HTR-8/SVneo (cell line): ENCODE measurements at places on chromosomes 11 and 22.

GRCh38 chr11:66967670-66968425 is 7.3 kb upstream of the C11orf86 start:
- no peak for DNase-seq

DNA sequence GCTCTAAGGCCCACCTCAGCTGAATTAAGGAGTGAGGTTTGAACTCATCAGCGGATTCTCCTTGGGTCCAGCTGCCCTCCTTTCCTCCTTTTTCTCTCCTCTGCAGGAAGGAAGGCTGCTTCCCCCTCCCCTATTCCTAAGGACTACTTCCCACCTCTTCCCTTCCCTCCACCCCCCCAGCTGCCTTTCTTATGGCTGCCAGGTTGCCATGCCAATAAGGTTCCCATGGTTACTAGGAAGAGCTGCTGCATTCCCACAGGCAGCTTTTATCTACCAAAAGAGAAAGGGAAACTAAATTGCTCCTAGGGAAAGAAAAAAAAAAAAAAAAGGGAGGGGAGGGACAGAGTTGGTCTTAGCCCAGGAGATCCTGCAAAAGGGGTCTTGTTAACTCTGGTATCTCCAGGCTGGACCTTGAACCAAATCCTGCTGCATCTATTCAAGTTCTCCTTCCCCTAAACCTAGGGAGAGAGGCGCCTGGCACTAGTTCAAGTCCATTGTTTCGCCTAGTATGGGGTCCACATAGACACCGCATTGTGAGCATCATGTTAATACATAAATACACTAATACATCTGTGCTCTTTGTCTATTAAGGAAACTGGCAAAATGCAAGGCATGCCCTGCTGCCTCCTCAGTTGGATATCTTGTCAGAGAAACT is 21.2 kb upstream of the FEZ1 start:
- no peak for DNase-seq

DNA sequence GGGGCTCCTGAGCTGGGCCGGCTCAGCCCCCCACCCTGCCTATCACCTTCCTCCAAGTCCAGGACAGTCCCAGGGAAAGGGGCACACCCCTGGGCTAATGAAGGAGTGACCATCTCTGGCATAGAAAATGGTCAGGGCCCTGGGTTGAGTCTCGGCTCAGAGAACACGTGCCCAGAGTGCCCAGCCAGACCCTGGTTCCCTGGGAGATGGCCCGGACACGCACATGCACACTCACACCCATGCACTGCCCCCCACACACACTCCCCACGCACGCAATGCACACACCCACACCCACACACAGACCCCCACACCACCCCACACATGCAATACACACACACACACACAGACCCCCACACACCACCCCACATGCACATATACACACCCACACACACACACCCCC is 28.7 kb downstream of the KCNC1 start:
- no peak for DNase-seq

DNA sequence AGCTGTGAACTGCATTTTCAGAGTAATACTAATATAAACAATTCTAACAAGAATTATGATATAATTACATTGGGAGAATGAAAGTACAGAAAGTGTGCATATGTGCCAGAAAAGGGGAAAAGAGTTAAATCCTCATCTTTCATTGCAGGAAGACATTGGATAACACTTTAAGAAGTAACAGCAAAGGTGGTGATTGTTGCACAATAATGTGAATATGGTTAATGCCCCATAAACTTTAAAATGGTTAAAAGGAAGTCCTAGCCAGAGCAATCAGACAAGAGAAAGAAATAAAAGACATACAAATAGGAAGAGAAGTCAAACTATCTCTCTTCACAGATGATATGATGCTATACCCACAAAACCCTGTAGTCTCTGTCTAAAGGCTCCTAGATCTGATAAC is 111.5 kb downstream of the TTC28 start:
- DNase-seq = no peak

DNA sequence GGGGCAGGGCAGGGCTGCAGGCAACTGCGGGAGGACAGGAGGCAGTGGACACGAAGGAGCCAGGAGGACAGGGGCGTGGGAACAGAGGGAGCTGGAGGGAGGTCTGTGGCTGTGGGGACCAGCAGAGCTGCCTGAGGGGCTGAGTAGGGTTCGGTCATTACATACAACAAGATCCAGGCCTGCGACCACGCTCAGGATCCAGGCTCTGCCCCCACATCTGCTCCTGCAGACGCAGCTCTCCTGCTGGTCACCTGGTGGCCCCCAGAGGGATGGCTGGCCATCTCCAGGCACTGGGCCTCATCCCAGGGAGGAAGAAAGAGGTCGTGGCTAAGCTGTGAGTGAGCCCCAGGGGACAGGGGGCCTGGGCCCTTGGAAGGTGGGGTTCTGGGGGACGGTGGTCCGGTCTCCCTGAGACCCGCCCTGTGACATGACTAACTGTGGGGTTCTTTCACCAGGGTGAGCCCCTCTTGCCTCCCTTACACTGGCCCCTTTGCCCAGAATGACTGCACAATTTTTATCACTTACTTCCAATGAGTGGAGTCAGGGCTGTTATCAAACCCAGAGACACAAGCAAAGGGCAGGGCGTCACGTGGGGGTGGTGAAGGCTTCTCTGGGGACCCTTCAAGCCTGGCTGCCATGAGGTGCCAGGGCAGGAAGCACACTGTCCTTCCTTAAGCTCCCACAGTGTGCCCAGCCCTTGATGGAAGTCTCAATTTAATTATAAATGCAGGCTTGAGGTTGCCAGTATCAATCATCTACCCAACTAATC is 6.7 kb upstream of the APOBEC3A start:
- DNase-seq = no peak

DNA sequence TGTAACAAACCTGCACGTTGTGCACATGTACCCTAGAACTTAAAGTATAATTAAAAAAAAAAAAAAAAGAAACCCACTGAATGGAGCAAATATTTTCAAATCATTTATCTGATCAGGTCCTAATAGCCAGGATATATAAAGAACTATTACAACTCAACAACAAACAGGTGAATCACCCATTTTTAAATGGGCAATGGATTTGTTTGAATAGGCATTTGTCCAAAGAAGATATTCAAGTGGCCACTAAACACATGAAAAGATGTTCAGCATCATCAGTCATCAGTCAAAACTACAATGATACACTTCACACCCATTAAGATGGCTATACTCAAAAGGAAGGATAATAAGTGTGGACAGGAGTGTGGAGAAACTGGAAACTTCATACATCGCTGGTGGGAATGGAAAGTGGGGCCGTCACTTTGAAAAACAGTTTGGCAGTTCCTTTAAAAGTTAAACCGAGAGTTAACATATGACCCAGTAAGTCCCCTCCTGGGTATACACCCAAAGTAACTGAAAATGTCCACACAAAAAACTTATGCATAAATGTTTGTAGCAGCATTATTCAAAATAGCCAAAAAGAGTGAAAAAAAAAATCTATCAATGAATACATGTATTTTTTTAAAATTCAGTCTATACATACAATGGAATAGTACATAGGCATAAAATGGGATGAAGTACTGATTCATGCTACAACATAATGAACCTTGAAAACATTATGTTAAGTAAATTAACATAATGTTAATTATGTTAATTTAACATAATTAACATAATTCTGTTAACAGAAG is 53.1 kb downstream of the ARRB1 start:
- DNase-seq = no peak
